Activated CD8-positive, alpha-beta memory T cell treated with anti-CD3 and anti-CD28 coated beads for 1 hour (primary cell): ENCODE measurements at places on chromosomes 3 and 15.

GRCh38 chr15:39438799-39439592, 141.9 kb upstream of the THBS1 start:
- DNase-seq, result no peak

DNA sequence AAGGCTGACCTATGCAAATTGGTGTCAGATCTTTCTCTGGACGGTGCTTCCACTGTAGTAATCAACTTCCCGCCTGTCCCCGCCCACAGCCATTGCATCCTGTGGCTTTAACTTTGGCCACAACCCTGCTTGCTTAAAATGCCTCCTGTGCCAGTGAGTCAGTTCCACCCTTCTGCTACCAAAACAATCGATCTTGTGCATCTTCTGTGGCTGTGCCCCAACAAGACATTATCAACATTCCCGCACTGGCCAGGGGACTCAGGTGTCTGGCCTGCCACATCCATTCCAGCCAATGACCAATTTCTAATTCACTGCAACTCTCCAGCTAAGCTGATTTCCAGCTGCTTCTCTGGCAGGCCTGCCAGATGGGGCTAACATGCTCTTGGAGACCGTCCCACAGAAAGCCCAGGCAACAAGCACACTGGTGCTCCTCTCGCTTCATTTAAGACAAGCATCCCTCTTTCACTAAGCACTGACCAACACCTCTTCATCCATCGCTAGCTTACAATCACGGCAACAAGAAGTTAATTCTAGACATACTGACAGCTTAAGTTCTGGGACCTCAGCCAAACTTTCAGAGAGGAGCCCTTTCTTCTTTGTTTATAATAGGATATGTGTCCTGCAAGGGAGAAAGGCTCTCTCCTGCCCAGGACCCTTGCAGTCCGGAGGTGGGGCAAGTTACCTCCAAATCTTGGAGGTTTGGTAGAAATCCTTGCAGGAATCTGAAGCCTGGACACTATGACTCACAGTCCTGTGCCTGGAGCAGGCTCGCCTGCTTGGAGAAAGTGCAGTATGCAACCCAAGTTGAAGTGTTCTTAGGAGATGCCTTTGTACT, 6.7 kb downstream of the CA12 start:
- DNase-seq, result no peak

GRCh38 chr15:44246521-44247268, 41.8 kb upstream of the GOLM2 start:
- DNase-seq, result no peak

GRCh38 chr3:98359993-98360675, 6.5 kb downstream of the OR5K4 start:
- no peak for DNase-seq

DNA sequence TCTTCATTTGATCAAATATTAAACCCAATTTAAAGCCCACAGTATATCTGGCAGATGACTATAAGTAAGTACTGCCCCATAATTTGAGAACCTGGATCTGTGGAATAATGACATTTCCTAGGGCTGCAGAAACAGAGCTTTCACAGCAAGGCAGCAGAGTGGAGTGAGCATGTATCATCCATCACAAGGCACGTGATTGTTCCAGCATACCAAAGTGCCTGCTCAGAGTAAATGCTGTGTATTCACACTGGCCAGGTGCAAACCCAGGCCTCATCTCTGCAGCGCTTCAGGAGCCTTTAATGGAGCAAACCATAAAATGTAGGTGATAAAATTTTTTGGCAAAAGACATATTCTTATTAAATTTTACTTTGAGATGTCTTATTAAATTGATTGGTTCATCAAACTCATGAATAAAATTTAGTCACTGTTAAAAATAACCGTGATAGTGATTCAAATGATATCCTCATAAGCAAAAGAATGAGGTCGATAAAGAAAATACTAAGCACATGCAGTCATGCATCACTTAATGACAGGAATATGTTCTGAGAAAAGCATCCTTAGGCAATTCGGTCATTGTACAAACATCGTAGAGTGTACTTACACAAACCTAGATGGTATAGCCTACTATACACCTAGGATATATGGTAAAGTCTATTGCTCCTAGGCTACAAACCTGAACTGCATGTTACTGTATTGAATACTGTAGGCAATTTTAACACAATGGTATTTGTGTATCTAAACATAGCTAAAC, 99.3 kb upstream of the SLC24A5 start:
- DNase-seq, result no peak

- DNase-seq, result no peak
Observed at GRCh38 chr15:74442604-74443003, 8.8 kb upstream of the SEMA7A start.
